Brain (organoid and tissue), 16 donors: ENCODE measurements at places on chromosomes 13 and 19.

- no peak for DNase-seq
These were observed 11.2 kb downstream of the AXL start for GRCh38 chr19:41230067-41230857.

- peak; percentile 55 for DNase-seq
These were observed 134.0 kb downstream of the ENOX1 start for GRCh38 chr13:43652760-43653159.

GRCh38 chr13:44210525-44210924 lies 163.1 kb upstream of the SERP2 start:
- DNase-seq = no peak

- DNase-seq = no peak
These were observed 2.9 kb downstream of the RASIP1 start for GRCh38 chr19:48737360-48737998.

DNA sequence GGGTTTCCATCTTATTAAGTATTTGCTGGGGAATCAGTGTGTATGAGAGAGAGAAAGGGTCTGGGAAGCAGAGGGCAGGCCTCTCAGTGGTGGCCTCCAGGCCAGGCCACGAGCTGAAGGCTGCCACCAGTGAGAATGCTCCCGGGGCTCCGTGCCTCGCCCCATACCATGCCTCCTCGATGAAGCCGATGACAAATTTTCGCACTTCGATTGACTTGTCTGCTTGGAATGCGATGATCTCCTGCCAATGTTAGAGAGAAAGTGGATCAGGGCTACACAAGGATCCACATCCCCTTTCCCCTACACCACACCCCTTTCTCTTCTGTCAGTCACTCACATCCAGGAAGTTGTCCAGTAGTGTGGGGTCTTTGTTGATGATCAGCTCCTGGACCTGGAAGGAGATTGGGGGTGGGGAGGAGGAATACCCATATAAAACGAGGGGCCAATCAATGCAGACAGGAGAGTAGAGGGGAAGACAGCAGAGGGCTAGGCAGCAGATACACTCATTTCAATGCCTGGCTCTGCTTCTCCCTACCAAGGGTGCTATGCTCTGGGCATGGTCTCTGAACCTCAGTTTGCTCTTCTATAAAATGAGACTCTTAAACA lies 10.7 kb downstream of the SYMPK start:
- no peak for DNase-seq

DNA sequence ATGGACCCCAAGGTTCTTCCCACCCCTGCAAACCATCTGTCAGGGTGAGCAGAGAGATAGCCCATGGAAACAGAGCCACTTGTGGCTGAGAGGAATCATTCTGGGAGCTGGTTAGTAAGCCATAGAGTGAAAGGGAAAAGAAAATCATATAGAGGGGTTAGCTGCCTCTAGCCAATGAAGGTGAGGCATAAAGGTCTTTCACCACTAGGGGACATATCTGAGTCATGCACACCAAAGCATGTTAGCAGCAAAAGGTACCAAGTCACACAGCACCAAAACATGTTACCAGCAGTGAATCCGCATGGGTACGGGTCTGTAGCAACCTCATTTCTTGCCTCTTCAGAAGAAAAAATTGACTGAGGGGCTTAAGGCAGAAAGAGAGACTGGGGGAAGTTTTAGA lies 76.7 kb upstream of the ZNF43 start:
- DNase-seq = no peak

DNA sequence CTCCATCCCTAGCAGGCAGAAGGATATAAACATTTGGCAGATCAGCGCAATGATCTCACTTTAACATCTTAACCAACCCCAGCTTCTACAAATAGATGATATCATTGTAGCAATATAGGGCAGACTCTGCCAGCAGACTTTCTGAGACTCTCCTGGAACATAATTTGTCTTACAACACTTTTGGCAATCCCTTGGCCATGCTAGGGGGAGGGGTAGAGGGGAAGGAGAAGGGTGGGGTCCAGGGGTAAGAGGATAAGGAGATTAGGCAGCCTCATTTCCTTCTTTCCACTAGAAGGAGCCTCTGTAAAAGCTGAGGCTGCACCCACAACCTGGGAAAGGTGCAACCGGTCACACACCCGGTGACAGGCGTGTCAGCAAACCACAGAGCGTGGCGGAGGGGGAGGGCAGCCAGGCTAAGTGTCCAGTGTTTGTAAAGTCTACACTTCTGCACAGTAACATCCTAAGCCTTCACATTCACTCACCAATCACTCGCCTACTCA lies 8.7 kb upstream of the UBAC2 start:
- no peak for DNase-seq
